ENCODE measurements at places on chromosomes 5 and 9.

DNA sequence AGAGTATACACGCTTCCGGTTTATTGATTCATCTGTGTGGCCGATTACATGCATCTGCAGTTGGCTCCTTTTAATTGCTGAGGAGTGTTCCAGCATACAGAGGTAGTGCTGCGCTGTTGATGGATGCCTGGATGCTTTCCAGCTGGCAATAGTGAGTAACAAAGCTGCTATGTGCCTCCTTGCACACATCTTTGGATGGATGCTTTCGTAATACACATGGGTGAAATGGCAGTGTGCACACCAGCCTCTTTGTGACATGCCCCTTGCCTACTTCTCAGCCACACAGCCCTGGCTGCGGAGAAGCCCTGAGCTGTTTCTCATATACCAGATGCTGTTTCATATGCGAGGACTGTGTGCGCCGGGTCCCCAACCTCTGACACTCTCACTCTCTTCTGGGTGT is 151.0 kb downstream of the GADD45G start:
- no peak for DNase-seq

DNA sequence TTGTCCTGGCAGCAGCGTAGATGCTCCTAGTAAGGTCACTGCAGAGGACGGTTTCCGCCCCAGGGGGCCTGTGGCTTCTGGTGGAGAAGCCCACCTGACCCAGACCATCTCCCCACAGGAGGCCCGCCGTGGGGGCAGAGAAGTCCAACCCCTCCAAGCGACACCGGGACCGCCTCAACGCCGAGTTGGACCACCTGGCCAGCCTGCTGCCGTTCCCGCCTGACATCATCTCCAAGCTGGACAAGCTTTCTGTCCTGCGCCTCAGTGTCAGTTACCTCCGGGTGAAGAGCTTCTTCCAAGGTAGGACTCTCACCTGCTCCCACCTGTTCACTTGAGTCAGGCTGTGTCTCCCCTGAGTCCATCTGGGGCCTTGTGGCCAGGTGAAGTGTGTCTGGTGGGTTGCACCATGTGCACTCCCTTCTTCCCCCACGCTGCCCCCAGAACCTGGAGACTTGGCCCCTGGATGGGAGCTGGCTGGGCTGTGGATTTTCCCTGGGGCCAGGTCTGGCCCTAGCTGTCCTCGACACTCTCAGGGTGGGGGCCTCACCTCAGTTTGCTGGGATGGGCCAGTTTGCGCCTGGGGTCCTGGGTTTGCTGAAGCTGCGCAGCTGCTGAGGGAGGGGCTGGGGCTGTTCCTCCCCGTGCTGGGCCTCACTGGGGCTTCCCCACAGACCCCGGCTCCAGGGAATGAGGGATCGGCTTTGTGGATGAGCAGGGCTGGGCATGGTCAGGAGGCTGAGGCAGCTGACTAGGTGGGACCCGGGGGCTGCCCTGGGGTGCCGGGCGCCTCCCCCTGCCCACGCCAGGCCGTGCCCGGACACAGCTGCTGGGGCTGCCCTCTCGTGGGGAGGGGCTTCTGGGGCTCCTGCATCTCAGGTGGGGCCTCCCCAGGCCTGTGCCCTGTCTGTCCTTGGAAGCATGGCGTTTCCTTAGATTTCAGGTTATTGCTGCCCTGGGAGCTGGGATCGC is 32.4 kb downstream of the AHRR start:
- peak; percentile 76 for DNase-seq

GRCh38 chr5:146203872-146204192 is 427 bp downstream of the RBM27 start:
- DNase-seq, result no peak

DNA sequence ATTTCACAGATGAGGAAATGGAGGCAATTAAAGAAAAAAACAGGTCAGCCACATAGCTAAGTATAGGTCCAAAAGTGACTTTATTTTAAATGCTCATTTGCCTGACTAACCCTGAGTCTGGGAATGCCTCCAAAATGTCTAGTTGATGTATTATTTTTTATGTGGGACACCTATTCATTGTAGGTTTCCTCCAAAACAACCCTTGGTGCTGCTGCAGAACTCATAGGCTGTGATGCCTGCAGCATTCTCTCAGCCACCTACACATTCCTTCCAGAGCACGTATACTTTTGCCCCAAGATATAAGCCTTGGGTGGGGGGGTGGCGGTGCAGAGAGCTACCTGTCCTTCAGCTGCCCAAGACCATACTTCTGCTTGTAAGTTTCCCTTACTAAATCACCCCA is 77.4 kb downstream of the MSX2 start:
- DNase-seq, result no peak

- DNase-seq, result no peak
Measured at GRCh38 chr9:95341293-95341962, 23.9 kb upstream of the FANCC start.

DNA sequence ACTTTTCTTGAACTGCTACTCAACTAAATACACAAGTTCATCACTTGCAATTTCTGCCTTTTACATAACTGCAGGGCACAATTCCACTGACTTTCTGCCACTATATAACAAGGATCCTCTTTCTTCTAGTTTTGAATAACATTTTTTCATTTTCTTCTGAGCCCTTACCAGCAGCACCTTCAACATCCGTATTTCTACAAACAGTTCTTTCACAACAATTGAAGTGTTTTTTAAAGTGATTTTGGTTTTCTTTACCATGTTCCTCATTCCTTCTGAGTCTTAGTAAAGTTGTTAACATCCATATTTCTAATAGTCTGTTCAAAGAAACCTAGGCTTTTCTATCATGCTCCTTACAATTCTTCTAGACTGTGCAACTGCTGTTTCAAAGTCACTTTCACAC is 127.2 kb upstream of the PITX1 start:
- no peak for DNase-seq

GRCh38 chr5:133367071-133367786 is 245.1 kb downstream of the FSTL4 start:
- no peak for DNase-seq

GRCh38 chr5:55021410-55021809 is 2.6 kb upstream of the GZMK start:
- DNase-seq, result no peak

DNA sequence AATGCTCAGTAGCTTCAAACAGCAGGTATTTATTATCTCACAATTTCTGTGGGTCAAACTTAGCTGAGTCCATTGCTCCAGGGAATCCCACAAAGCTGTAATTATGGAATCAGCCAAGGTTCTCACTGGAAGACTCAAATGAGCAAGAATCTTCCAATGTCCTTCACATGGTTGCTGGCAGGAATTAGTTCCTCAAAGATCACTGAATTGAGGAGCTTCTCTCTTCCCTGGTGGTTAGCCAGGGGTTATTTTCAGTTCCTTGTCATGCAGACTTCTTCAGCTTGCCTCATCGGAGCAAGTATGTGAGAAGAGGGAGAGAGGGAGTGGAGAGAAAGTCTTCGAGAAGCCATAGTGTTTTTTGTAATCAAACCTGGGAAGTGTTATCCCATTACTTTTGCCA is 2331.9 kb downstream of the MAT2B start:
- DNase-seq, result no peak

- no peak for DNase-seq
Measured at GRCh38 chr5:179304466-179304865, 40.8 kb downstream of the ADAMTS2 start.

- no peak for DNase-seq
Measured at GRCh38 chr5:119341452-119342349, 14.1 kb upstream of the TNFAIP8 start.

GRCh38 chr5:163309914-163310313 is 127.5 kb upstream of the CCNG1 start:
- DNase-seq, result no peak

DNA sequence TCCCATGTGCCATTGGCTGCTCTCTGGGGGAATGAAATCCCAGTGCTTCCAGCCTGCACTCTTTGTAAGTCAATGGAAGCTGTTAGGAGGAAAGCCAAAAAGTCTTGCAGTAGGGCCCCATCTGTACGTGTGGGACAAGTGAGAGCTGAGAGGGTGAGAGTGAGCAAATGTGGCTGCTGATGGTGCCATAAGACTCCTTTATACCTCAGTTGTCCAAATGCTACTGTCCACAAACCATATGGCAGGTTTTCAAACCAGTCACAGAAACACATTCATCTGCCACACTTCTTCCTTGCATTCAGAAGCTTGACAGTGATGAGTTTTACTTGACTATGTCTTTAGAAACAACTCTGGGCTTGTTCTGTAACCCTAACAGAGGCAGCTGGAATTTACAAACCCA is 543.8 kb downstream of the CSNK1G3 start:
- DNase-seq, result no peak

DNA sequence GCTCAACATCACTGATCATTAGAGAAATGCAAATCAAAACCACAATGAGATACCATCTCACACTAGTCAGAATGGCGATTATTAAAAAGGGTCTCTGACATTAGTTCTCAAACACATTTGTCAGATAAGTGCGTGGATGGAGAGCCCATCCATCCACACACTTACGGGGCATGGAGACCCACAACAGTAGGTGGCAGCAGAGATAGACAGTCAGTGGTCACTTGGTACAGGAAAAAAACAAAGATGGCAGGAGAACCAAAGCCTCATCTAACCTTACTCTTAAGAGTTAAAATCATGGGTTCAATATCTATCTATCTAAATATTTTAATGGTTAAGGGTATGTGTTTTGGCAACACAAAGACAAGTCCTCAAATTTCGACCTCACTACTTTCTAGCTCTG is 1378.7 kb upstream of the C9orf72 start:
- no peak for DNase-seq

GRCh38 chr5:78611126-78611605 is 37.4 kb downstream of the LHFPL2 start:
- DNase-seq, result no peak

DNA sequence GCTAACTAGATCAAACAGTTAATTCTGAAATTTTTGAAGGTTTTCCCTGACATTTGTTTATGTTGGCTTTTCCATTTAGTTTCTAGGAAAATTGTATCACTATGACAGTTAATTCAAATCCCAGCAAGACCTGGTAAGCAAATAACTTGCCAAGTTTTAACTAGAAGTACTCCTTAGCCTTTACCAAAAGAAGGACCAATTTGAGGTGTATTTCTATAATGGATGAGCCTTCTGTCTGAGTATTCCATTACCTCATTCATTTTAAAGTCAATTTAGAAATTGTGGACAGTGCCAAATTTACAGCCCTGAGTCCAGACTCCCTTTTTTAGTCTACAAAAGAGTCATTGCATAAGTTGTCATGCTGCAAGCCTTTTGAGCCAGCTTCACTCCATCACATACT is 687.6 kb downstream of the CETN3 start:
- no peak for DNase-seq

DNA sequence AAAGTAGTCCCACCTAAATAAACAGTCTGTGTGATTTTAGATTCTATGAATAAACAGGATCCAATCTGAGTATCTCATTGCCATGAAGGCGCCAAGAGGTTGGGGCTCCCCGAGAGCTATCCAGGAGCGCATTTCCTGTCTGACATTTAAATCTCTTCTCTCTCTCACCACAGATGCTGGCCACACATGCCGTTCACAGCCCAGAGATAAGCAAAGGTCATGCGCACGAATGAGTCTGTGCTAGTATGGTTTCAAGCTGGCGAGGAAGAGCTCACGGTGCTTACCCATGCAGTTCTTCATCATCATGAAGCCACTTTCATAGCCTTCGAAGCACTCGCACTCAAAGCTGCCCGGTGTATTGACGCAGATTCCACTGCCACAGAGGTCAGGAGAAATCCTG is 199.4 kb downstream of the FBN2 start:
- DNase-seq, result no peak

GRCh38 chr9:78133751-78134150 is 102.1 kb upstream of the CEP78 start:
- no peak for DNase-seq

- no peak for DNase-seq
Measured at GRCh38 chr5:139079991-139080610, 118.1 kb downstream of the SIL1 start.

DNA sequence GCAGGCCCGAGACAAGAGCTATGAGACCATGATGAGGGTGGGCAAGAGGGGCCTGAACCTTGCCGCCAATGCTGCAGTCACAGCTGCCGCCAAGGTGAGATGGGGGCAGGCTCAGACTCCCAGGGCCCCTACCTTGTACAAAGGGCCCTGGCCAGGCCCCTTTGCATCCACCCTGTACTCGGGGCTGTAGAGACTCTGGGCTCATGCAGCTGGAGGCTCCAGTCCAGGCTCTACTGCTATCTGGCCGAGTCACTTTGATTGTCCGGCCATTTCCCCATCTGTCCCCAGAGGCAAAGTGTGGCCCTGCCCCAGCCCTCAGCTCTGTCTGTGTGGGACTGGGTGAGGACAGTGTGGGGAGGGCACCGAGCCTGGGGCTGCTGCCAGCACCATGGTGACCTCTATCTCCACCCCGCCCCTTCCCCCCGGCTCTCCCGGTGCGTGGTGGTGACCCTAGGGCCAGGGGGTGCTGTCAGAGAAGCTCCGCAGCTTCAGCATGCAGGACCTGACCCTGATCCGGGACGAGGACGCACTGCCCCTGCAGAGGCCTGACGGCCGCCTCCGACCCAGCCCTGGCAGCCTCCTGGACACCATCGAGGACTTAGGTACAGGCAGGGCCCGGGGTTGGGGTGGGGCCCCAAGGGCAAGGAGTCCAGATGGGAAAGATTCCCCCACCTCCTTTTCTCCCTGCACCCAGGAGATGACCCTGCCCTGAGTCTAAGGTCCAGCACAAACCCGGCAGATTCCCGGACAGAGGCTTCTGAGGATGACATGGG is 6.1 kb downstream of the REEP2 start:
- DNase-seq, result no peak

- DNase-seq, result no peak
Measured at GRCh38 chr9:114785866-114786650, 19.8 kb downstream of the TNFSF15 start.

- no peak for DNase-seq
Measured at GRCh38 chr5:170974461-170974860, 112.6 kb downstream of the RANBP17 start.

GRCh38 chr5:177447066-177447610 is 524 bp downstream of the PRR7 start:
- no peak for DNase-seq

- peak; percentile 45 for DNase-seq
Measured at GRCh38 chr9:121609822-121610637, 41.4 kb upstream of the DAB2IP start.

DNA sequence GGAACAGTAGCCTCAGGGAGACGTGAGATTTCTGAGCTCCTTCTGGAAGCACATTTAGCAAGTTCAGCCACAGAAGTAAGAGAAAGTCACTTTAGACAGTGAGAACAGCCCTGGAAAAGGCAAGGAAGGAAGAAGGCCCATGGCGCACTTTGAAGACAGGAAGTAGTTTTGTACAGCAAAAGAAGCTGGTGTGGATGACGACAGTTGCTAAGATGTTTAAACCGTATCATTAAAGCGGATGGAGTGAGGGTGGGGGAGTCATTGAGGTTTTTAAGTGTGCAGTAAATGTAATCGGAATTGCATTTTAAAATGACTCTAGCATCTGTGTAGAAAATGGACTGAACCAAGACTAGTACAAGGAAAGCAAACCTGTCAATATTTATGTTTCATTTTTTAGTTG is 15.3 kb upstream of the TRPM3 start:
- DNase-seq, result no peak

DNA sequence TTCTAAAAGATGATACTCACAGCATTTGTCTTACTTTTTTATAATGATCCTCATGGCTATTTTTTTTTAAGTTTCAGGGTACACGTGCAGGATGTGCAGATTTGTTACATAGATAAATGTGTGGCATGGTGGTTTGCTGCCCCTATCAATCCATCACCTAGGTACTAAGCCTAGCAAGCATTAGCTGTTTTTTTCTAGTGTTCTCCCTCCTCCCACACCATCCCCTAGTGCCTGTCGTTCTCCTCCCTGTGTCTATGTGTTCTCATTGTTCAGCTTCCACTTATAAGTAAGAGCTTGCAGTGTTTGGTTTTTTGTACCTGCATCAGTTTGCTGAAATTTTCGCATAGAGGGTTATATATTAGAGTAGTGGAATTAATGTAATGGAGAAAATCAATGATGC is 189.1 kb upstream of the CDH12 start:
- no peak for DNase-seq

- DNase-seq, result no peak
Measured at GRCh38 chr5:73253047-73253660, 80.2 kb downstream of the TMEM174 start.

Data from upper lobe of left lung (tissue), 6 donors.